ENCODE measurements at places on chromosomes 1 and 21. TPM values are rescaled to one million over a fixed set of nuclear protein-coding genes. Genes with fewer than 3 reads are reported as not detected.

Gene TDRD10
- 0.06 TPM for total RNA-seq

Gene FAM110D
- total RNA-seq = under 0.01 TPM

Gene UROD
- 213 TPM for total RNA-seq

Gene PARK7
- 397 TPM for total RNA-seq

Gene LCE2C
- not detected for total RNA-seq

Measured in aortic smooth muscle cell (primary cell).